ENCODE measurements at places on chromosomes 12 and 14.

DNA sequence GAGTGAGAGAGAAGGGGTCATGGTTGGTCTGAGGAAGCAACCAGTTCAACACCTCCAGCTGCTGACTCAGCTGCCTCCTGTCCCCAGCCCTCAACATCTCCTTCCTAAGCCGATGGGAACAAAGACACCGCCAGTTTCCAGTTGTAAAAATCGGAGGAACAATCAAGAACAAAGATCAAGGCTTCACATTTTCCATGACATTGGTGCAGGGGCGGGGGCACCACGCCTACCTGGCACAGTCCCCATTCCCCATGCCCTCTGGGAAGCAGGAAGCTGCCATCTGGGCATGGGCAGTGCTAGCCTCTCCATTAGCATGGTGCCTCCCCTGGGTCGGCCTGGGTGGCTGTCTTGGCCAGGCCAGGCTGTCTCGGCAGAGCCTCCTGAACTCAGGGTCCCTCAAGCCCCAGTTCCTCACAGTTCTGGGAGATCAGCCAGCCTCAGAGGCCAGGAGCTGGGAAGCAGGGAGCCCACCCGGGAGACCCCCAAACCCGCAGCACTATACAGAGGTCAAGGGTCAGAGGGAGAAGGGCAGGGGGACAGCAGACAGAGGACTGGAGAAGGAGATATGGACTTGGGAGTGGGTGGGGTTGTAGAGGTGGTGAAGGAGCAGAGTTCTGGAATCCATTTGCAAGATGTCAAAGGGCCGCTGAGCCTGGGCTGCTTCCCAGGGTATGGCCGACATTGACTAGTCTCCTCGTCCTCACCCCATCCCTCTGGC is 19.6 kb upstream of the TMEM106C start:
- DNase-seq: no peak

DNA sequence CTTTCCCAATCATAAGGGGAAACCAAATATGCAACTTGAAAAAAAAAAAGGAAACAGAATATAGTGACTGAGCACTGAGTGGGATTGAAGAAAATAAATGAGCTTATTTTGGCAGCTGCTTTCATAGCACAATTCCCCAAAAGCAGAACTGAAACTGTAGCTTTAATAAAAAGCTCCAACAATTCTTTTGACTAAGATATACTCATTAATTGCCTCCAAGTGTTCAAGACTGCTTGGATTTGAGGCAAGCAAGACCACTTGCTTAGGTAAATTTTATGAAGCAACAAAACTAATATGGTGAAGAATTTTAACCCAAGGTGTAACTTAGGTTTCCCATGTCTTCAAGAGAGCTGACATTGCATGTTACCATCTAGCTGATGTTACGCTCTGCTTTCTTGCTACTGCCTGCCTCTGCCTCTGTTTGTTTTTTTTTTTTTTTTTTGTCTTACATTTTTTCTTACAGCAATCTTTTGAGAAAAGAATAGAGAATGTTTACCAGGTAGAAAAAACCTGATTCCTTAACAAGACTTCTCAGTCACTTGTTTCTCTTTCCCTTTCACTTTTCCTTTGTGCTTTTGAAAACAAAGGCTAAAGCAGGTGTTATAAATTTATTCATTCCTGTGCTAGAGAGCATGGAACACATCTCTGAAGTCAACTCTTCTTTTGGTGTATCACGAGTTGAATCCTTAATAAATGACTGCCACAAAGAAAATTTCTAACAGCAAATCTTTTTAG is 134.4 kb downstream of the BCAT1 start:
- no peak for DNase-seq

GRCh38 chr12:103161582-103162362 is 204.3 kb downstream of the ASCL1 start:
- no peak for DNase-seq

GRCh38 chr14:72636094-72636493 is 257.8 kb downstream of the DPF3 start:
- DNase-seq: no peak

GRCh38 chr14:77303417-77304156 is 17.1 kb downstream of the POMT2 start:
- DNase-seq: no peak

DNA sequence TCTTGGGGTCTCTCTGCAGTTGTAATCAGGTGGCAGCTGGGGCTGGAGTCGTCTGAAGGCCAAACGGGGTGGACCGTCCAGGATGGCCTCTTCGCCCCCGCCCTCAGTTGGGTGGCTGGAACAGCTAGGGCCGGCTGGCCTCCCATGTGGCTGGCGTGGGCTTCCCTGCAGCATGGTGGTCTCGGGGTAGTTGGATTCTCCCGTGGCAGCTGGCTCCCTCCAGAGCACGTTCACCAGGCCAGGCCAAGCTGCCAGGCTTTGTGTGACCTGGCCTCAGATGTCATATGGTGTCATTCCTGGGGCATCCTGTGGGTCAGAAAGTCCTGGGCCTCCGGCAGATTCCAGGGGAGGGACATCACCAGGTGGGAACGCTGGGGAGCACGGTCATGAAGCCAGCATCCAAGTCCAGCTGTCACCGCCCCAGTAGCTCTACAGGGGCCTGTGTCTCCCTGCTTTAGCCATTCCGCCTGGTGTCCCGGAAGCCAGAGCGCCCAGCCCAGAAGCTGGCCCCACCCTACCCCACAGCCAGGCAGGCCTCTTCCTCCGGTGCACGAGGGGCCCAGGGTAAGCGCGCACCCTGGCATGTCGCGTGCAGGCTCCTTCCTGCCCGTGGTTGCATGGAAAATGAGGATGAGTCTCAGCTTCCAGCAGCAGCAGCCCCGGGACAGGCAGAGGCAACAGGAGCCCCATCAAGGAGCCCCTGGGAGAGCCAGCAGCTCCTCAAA is 1.3 kb upstream of the NUDT14 start:
- DNase-seq: no peak

DNA sequence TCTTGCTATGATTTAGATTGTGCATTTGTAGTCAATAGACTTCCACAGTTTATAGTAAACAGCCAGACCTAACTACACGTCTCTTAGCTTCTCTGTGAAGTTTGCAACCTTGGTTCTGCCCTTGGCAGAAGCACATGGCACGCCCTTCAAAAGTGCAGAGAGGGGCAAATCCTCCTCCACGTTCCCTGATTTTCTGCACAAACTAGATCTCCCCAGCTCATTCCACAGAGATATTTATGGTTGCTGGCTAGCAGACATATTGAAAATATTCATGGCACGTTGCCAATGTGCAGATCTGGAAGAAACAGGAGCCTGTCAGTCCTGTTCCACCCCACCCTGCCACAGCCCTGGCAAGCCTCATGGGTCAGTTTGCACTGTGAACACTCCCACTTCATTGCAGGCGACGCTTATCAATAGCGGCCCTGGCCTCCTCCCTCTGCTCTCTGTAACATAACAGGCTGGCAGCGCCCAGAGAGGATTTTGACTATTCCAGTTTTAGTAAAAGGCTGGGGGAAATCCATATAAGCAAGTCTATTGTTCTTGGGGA is 6.5 kb upstream of the LGALS3 start:
- DNase-seq: no peak

DNA sequence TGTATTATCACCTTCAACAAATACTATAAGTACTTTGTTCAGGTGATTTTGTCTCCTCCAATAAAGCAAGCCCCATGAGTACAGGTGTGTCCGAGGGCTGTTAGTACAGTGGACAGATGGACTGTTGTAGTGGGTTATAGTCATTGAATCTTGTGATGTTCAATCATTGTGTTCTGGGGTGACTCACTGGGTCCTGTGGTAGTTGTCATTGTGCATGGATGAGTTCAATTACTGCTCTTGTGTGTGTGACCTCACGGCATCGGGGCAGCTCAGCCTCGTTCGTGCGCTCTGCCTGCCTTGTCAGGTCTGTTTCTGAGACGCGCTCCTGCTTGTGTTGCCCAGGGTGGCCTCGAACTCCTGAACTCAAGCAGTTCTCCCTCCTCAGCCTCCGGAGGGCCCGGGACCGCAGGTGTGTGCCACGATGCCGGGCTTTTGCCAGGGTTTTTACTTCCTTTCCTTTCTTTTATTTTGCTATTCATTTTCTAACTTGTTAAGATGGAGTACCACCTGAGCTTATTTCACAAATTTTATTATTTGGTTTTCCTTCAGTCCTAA is 72.2 kb downstream of the DDX51 start:
- DNase-seq: no peak

- DNase-seq: no peak
Measured at GRCh38 chr14:75236901-75237419, 41.7 kb upstream of the FOS start.

DNA sequence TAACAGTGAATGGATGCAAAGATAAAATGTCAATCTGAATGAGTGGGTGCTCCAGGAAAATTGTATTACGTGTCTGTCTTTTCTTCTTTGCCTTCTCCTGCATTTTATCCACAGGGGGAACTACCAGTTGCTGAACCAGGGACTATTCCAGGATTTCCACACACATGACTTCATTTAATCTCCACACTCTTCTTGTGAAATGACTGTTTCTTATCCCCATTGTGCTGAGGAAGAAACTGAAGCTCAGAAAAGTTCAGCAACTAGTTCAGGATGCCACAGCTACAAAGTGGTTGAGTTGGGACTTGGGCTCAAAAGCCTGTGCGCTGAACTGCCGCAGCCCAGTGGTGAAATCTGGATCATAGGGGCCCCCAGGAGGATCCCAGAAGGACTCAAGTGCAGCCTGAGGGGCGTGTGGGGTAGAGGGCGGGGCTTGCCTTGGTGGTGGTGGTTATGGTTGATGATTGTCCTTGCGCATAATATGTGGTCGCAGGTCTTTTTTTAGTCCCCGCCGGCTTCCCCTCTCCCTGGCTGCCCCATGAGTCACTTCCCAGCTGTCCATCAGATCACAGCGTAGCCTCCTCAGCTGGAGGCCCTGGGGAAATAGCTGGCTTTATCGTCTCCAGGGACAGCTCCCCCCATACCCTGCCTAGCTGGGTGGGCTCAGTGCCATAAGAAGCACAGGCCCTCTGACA is 235.2 kb upstream of the CRY1 start:
- DNase-seq: no peak

DNA sequence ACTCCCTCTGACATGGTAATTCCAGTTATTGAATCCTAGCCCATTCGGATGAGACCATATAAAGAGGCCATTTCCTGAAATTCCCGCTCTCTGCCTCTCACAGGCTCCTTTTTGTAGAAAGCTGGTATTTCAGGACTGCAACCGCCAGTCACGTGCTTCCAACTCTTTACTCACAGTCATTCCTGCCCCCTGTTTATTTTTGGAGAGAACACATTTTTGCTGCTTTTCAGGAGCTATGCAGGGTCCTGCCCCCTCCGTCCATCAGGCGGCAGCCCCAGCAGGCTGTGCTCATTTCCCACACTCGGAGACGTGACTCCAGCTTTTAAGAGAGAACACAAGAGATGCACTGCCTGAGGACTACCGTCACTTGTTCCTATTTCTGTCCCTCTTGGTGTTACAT is 26.8 kb downstream of the IFT43 start:
- no peak for DNase-seq

GRCh38 chr14:95442633-95443021 is 73.8 kb downstream of the SYNE3 start:
- peak; percentile 68 for DNase-seq

- DNase-seq: no peak
Measured at GRCh38 chr14:22567437-22567836, 21.6 kb downstream of the DAD1 start.

DNA sequence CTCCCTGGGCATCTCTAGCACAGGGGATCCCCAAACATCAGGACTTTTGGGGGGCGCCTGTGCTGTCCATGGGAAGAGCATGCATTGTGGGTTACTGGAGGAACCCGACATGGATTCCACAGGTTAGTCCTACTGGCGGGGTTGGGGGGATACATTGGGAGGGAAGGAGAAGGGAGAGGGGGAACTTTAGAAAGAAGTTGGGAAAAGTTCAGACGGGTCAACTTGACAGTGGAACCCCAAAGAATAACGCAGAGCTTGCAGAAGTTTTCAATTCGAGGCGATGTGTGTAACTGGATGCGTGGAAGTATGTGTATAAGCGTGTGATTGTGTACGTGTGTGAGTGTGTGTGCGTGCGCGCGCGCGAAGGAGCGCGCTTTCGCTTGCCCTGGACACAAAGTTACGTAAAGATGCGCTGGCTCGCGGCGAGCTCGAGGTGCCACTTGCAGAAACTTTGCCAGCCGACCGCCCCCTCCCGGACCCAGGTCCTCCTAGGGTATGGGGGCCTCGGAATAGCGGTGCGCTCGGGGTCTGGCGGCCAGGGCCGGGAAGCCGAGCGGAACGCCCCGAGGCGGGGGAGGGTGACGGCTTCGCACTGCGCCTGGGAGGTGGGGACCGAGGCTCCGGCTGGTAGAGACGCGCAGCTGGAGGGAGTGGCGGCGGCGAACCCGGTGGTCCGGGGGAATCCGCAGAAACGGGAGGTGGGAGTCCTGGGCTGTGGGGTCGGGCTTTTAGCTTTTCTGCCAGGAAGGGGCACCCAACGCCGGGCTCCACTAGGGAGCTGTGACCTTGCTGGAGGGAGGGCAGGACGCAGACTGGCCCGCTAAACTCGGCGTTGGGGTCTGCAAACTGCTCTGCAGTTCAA is 669 bp downstream of the RFX4 start:
- DNase-seq: no peak

- no peak for DNase-seq
Measured at GRCh38 chr12:6321905-6322304, 11.4 kb downstream of the PLEKHG6 start.

DNA sequence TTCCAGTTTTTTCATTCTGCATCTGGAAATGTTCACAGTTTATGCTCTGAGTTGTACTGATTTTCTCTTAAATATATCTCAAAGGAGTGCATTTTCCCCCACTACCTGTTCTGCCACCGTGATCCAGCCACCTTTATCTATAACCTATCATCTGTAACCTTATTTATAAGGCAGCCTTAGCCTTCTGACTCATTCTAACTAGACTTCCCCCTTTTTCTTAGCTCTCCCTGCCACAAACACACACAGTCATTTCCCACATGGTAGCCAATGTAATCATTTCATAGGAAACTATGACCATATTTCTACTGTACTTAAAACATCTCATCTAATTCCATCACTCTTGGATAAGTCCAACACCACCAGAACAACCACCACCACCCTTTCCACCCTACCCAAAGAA is 10.8 kb upstream of the GYS2 start:
- DNase-seq: peak; percentile 22

GRCh38 chr12:66047411-66048021 is 83.0 kb downstream of the LLPH start:
- DNase-seq: no peak

DNA sequence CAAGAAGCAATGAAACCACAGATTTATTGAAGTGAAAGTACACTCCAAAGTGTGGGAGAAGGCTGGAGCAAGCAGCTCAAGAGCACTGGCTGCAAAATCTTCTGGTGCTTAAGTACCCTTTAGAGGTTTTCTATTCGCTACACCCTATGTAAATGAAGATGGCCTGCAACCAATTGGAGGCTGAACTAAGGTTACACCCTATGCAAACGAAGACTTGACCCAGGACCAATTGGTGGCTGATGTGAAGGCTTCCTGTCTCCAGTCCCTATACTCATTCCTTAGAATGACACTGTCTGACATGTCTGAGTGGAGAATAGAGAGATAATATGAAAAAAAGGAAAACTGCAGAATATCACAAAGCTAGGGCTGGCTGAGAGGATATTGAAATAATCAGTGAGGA is 57.2 kb downstream of the ALG10B start:
- DNase-seq: no peak

Measured in activated CD4-positive, alpha-beta T cell treated with anti-CD3 and anti-CD28 coated beads, Interleukin-2, amount 50 U/mL, for 24 hours (primary cell).